ENCODE measurements at places on chromosomes 2 and 18.

DNA sequence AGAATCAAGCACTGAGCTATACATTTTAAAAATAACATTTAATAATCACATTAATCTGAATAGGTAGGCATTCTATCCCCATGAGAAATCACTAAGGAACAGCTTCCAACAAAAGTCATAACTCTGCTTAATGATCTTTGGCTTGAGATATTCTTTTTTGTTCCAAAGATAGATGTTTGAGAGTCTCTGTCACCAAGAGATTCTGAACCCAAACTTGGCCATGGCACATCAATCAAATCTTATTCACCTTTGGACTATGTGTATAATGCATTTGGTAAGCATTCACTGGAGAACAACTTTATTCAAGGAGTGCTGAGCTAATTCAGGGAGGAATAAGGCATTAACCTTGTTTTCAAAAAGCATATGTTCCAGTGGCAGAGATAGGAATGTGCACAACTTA, 743.3 kb downstream of the SLC4A3 start:
- DNase-seq, result no peak

GRCh38 chr2:224657349-224657748, 58.8 kb downstream of the CCDC195 start:
- DNase-seq, result no peak

DNA sequence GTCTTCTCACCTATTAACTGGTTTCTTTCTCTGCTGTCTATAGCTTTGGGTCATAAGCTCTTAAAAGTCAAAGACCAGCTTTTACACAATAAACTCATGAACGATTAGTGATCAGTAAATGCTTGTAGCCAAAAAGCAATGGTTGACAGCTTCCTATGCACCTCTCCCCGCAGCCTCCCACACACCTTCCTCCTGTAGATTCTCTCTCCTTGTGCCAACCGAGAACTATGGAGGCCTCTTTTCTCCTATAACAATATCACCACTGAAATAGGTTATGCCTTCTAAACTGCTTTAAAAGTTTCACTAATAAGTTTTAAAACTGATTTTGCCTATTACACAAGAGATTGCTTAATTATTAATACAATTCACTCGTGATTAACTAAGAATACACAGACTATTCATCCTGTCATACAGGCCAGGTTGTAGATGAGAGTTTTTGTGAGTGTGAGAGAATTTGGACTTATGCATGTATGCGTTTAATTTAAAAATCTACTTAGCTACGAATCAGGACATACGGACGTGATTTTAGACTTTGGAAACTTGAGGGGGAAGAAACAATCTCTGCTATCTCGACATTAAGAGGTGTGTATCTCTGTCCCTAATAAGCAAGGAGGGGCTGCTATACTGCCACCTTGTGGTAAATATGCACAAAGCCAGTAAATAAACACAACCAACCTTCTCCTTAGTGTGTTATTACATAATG, 229.1 kb upstream of the RBBP8 start:
- peak; percentile 43 for DNase-seq

- no peak for DNase-seq
These were observed 26.1 kb upstream of the SETBP1 start for GRCh38 chr18:44654573-44654972.

All from B cell (primary cell).